ENCODE measurements at places on chromosomes 7 and 10.

- no peak for DNase-seq
Observed at GRCh38 chr10:112389271-112389822, 15.4 kb downstream of the ACSL5 start.

DNA sequence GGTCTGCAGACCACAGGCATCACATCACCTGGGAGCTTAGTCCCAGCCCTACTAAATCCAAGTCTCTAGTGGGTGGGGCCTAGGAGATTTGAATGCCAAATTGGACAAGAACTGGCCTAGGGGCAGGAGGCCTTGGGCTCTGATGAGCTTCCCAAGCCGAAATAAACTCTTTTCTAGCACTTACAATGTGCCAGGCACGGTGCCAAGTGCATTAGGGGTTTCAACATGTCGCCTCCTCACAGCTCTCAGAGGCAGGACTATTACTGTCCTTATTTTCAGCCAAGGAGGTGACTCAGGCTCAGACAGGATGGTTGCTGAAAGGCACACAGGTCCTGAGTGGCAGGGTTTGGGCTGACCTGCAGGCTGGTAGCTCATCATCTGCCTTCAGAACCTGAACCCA, 9.2 kb upstream of the CPA1 start:
- no peak for DNase-seq

GRCh38 chr10:69731698-69732097, 70.0 kb upstream of the COL13A1 start:
- no peak for DNase-seq

DNA sequence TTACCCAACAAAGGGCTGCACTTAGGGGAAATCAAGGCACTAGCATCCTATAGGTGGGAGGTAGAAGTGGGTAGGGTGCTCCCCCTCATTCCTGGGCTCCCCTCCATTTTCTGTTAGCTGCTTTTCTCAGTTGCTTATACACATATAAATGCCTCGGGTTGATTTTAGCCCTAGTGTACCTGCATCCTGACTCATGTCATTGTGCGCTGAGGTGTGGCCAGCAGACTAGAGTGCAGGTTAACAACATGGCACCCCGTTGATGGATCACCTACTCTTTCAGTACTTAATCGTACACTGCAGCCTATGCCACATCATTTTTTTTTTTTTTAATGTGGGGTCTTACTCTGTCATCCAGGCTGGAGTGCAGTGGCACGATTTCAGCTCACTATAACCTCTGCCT, 144.0 kb upstream of the ITGB1 start:
- DNase-seq, result no peak

DNA sequence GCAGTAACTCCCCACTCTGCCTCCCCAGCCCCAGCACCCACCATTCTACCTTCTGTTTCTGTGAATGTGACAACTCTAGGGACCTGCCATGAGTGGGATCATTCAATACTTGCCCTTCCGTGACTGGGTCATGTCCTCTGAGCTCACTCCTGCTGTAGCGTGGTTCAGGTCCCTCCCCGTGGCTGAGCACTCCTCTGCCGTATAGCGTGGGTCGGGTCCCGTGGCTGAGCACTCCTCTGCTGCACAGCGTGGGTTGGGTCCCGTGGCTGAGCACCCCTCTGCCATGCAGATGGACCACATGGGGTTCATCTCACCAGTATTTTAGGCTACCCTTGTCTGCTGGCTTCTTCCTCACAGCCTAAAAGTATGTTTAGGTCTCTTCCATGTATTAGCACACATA, 43.0 kb downstream of the INSIG1 start:
- DNase-seq, result no peak

DNA sequence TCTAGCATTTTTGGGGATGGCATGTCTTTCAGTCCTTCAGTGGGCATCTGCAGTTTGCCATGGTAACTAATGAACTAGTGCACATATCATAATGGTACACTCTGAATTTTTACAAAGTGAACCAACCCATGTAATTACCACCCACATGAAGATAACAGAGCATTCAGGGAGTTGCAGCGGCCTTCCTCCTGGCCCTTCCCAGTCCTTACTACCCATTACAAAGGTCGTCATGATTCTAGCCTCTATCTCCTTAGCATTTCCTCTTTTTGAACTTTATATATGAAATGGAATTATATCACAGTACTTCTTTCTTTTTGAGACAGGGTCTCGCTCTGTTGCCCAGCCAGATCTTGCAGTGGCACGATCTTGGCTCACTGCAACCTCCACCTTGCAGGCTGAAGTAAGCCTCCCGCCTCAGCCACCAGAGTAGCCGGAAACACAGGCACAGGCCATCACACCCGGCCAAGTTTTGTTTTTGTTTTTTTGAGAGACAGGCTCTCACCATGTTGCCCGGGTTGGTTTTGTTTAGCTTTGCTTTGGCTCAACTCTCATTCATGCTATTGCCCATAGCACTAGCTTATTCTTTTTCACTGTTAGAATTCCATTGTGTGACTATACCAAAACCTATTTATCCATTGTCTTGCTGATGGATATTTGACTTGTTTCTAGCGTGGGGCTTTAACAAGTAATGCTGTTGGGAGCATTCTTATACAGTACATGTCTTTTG, 79.2 kb downstream of the APBB1IP start:
- DNase-seq, result no peak

DNA sequence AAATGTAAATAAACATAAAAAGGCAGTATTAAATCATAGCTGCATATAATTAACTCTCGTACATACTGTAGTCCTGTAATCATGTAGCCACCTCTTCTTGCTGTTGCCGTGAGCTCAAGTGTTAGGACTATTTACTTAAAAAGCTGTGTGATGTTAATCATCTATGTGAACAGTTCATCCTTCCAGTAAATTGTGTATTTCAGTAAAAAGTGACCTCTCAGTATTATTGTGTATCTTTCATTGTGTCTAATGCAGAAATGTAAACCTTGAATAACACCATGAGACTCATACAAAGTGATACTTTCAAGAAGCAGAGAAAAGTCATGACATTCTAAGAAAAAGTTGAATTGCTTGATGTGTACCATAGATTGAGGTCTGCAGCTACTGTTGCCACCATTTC, 38.0 kb downstream of the ADD3 start:
- no peak for DNase-seq

GRCh38 chr7:74070619-74070921, 13.0 kb upstream of the LIMK1 start:
- DNase-seq, result no peak

DNA sequence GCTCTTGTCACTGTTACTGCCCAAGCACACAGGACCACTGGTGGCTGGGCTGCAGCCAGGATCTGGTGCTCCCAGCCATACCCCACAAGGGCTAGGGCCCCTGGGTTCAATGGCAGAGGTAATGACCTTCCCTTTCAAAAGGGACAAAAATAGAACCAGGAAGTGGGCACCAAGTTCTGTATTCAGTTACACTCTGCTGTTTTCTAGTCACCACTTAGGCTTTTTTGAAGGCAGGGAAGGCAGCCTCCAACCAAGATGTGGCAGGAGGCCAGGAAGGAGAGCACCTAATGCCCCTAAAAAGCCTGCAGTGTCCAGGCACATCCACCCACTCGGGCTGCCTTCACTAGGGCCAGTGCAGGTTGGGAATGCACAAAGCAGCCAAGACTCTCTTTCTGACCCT, 47.8 kb downstream of the NOD1 start:
- DNase-seq, result no peak

DNA sequence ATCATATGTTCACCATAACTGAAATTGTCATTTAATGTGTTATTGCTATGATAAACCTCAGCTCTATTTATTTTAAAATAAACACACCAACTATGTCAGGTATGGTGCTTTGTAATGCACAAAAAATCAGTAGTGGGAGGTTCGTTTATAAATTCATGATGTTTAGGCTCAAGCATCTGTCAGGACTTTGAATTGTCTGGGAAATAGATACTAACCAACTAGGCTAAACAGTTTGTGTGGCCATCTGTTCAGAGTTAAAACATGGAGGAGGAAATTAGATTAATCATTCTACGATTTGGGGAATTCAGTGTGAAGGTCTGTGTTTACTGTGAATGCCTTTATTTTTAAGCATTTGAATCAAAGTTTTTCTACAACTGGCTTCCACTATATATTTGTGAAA, 212.6 kb upstream of the FZD8 start:
- DNase-seq, result no peak

DNA sequence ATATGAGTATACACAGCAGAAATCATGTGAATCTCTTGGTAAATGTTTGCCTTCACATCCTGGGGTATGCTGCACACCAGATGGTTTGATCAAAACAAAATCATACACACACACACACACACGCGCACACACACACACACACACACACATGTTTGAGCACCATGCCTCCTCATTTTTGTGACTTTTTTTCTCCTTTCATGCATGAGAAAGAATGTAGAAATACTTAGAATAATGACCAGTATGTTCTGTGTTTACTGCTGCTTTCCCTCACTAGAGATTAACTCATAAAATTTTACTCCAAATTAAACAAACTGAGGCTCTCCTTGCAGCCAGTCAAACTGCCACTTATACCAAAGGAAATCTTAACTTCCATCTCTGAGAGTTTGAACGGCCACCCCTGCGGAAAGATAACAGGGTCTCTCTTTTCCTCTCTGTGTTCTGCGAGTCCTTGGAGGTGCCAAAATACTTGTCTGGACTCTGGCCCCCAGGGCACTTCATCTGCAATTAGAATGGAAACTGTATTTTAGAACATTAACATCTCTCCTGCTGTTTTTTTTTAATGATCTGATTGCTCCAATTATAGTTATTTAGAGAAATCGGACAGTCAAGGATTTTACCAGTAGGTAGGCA, 320.8 kb upstream of the NFE2L3 start:
- DNase-seq, result no peak

GRCh38 chr7:34841326-34841725, 183.3 kb downstream of the NPSR1 start:
- DNase-seq, result no peak

DNA sequence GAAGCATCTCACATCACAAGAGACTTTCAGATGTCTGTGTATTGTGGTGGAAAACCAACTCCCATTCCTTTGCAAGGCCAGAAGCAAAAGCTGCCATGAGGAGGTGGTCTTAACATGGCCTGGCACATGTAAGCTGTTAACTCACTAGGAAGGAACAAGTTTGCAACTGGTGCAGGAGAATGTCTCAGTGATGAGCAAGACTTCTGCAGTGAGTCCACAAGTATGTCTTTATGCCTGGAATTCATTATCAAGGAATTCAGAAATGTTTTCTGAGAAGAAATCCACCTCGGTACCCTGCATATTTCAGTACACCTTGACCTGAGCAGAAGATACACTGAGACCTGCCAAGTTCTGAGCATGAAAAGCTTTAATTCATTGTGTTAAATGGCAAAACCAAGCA, 1033.1 kb downstream of the NRG3 start:
- DNase-seq, result no peak

- no peak for DNase-seq
Observed at GRCh38 chr10:125333769-125334168, 173.4 kb upstream of the CTBP2 start.

GRCh38 chr7:158741294-158741666, 36.7 kb upstream of the NCAPG2 start:
- DNase-seq, result no peak

DNA sequence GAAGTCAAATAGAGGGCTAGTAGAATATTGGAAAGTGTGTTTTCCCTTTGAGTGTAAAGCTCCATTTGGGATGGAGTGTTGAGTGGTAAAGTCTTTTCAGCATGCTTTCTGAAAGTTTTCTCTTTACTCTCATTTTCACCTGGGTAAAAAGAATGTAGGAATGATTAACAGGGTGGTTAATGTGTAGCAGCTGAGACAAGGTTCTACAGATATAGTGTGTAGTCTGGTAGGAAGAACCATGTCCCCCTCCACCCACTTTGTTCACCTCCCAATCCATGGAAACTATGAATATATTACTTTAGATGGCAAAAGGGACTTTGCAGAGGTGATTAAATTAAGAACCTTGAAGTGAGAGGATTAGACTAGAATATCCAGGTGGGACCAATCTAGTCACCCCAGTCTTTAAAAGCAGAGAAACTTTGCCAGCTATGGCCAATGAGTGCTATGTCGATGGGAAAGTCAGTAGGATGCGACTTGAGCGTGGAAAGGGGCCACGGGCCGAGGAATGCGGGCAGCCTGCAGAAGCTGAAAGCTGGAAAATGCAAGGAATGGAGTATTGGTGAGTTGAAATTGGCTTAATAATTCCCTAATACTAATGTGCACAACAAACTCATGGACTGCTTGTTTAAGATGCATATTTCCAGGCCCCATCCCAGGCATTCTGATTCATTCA, 166.3 kb upstream of the AHR start:
- DNase-seq, result no peak

DNA sequence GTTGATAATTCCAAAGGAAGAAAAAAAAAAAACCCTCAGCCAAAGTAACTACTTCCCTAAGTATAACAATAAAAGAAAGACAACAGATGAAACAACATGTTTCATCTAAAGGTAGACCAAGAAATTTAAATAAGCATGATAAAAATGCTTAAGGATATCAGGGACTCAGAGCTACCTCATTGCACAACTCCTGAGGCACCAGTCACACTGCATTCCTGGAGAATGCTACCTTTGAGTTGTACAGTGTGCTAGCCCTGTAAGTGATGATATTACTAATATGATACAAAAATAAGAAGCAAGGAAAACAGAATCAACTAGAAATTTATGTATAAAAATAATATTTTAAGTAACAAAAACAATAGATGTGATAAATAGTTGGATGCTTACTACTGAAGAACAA, 29.5 kb upstream of the C7orf33 start:
- no peak for DNase-seq

DNA sequence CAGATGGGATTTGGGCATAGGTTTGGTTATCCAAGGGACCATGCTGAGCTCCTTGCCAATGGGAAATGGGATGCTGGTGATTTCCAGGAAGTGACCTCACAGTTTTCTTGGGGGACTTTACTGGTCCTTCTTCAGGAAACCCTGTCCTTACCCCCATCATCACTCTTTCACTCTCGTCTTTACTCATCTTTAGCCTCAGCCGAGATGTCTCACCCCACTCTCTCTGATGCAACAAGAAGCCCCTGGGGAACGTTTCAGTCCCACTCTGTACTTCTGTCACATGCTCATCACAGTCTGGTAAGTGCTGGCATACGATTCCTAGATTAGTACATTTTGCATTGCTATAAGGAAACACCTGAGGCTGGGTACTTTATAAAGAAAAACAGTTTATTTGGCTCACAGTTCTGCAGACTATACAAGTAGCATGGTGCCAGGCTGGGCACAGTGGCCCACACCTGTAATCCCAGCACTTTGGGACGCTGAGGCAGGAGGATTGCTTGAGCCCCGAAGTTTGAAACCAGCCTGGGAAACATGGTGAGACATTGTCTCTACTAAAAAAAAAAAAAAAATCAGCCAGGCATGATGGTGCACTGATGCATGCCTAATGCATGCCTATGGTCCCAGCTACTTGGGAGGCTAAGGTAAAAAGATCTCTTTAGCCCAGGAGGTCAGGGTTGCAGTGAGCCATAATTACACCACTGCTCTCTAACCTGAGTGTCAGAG, 63.5 kb upstream of the VKORC1L1 start:
- no peak for DNase-seq

Data from stromal cell of bone marrow (primary cell).